ENCODE measurements at places on chromosomes 3 and 15.
A peak's percentile ranks its signal among the peaks of the same experiment; 100 is the strongest.

DNA sequence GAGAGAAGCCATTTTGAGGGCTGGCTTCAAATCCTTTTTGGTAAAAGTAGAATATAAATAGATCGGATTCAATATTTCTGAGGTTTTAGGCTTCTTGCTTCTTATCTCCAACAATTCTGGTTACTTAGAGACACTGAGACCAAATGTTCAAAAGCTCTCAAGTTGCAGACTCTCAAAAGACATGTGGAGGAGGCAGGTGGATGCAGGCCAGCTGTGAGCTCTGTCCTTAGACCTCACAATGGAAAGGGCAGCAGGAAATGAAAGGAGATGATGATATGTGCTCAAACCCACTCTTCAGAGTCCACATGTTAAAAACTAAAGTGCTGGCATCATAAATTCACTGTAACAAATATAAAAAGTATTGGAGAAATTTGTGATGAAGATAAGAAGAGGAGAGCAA, 424.9 kb upstream of the ALCAM start:
- peak; percentile 51 for DNase-seq

DNA sequence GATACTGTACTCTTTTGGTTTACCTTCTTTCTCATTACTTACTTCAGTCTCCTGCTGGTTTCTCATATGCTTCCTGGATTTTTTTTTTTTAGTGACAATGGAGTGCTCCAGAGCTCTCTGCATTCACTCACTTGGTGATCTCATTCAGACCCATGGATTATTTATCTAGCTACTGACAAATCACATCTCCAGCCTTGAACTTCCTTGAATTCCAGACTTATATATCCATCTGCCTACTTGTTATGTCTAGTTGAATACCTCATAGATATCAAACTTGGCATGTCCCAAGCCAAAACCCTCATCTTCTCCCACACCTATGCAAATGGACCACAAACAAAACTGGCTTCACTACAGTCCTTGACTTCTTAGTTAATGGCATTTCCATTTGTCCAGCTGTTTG, 234.7 kb upstream of the ZPLD1 start:
- DNase-seq: no peak

DNA sequence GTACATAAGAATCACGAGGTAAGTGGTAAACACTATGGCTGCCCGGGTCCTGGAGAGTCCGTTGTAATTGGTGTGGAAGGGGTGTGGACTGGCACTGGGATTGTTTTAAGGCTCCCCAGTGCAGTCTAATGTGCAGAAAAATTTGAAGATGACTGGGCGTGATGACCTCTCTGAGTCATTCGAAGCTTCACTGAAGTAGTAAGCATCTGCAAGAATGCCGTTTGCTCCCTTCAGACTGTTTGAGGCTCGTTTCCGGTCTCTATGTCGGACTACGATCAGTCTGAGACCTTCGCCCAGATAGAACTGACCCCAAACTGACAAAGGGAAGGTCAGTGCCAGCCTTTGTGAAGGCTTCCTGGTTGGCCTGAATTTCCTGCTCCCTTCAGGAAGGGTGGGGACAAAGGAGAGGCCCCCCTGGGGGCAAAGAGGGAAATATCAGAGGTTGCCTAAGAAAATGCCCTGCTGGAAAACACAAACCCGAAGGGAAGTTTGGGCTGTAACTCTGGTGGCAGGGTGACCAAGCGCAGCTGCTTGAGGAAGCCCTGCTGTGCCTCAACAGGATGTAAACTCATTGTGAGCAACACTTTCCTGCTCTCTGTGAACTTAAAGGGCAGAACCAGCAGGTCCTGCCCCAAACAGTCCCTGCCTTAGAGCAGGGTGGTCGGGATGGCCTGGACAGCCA, 34.6 kb downstream of the BTD start:
- no peak for DNase-seq

DNA sequence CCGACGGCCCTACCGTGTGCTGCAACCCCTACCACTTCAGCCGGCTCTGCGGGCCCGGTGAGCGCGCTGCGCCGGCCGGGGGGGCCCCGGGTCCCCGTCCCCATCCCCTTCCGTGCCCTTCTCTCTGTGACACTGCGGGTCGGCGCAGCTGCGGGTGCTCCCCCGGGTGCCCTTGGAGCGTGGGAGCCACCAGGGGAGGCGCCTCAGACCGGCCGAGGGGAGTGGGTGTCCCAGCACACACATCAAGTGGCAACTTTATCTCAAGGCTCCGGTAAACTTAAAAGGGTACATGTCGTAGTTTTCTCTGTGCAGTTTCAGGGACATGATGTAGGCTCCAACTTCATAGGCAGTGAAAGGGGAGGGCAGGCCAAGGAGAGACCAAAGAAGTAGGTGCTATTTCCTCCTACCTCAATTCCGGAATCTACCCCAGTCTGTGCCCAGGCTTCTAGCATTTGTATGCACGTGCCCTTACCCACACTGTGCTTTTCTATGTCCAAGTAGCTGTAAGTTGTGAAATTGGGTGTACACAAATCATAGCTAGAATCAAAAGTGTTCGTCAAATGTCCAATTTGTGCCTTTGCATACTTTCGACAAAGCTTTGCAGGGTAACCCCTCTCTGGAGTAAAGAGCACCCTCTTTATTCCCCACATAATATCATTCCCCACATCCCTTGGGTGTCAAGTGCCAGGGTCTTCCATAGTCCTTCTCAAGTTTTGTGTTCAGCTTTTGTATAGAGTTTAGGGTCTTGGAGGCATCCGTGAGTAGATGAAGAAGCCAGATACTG, 2.2 kb downstream of the SMAD6 start:
- no peak for DNase-seq

GRCh38 chr3:48655606-48656005, 7.1 kb downstream of the CELSR3 start:
- DNase-seq: no peak

DNA sequence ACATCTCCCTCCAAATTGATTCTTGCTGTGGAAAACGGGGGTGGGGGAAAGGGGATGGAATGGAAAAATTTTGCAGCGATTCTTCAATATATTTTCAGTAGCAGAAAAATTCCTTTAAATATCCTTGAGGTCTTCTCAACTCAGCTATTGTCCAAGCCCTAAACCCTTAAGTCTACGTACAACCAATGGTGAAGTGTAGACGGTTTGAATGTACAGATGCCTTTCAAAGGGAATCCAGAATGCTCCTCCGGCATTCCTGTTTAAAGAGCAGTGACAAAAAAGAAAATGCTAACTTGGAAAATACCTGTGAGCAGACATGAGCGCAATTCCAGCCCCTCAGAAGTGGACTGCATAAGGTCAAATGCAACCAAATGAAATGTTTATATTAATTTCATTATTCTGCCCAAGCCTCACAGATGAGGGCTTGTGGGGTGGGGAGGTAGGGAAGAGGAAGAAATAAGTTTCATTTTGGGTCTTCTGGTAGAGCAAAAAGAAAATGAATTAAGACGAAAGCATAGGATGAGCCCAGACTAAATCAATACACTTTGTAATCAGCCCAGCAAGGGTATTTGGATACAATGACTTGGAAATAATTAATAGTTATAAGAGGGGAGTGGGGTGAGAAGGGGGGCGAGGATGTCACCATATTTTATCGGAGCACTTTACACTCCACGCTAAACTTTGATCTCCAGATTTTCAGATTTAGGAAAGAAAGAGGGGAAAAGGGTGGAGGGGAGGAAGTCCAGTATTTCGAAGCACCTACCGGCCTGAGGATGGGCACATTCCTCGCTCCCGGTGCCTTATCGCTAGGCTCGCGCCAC, 2.7 kb downstream of the FOXP1 start:
- no peak for DNase-seq

DNA sequence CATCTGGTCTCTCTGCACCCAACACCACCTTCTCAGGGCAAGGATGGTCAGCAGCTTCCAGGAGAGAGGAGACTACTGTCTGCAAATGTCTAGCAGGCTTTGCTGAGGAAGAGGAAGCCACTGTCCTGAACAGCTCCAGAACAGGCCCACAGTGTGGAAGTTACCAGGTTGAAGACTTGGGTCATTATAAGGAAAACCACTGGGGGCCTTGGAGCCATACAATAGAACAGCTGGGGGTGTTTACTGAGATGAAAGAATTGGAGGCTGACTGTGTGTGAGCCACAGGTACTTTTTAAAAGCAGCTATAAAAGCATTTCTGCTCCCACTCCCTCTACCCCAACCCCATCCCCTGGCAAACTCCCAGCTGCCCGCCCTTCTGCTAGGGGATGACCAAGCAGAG, 24.2 kb downstream of the SRGAP3 start:
- no peak for DNase-seq

DNA sequence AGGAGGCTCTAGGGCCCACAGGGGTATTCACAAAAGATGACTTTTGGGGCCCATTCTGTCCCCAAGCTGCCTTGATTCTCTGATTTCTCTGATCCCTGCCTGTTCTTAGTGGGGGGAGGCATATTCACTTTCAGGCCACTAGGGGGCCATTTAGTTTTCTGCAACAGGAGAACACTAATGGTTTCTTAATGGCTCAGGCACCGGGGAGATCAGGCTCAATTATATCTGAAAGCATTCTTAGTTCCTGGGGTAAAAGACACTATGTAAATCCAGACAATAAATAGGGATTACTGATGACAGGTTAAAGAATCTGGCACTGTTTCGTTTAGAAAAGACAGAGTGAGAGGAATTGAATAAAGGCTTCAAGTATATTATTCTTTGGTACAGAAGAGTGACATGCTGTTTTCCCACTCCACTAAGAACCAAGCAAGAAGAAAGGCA, 2.5 kb upstream of the INAFM2 start:
- no peak for DNase-seq

- DNase-seq: no peak
Observed at GRCh38 chr3:186151077-186151971, 42.4 kb upstream of the ETV5 start.

DNA sequence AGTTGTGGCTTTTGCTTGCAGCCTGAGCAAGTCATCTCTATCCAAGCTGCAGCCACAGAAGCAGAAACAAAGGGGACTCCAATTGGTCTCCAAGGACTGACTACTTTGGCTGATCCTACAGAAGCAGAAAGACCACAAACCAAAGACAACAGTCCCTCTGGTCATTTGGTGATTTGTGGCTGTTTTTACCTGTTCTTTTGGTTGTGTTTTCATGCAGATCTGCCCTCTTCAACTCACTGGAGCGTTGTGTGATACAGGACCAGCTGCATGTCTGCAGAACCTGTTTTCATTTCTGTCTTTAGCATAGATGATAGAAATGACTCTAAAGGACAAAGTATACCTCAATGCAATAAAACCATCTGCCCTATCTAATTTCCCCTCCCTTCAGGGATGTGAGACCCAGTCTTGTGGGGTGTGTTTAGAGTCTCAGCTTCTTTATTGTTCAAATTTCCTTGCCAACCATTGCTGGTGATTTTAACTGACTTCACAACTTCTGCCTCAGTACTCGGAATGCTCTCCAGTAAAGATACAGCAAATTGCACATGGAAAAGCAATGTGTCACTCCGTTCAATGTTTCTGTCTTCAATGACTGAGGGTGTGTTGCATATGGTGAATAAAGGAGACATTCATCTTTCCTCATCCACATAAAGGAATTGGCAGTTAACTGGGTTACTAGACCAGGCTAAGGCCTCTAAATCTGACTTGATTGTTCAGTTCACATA, 48.9 kb upstream of the SLC7A14 start:
- DNase-seq: no peak

GRCh38 chr3:64095802-64096201, 72.5 kb upstream of the PSMD6 start:
- no peak for DNase-seq

GRCh38 chr3:11643201-11643603, 513 bp downstream of the VGLL4 start:
- DNase-seq: no peak

GRCh38 chr15:56227306-56227705, 16.4 kb downstream of the RFX7 start:
- DNase-seq: no peak

DNA sequence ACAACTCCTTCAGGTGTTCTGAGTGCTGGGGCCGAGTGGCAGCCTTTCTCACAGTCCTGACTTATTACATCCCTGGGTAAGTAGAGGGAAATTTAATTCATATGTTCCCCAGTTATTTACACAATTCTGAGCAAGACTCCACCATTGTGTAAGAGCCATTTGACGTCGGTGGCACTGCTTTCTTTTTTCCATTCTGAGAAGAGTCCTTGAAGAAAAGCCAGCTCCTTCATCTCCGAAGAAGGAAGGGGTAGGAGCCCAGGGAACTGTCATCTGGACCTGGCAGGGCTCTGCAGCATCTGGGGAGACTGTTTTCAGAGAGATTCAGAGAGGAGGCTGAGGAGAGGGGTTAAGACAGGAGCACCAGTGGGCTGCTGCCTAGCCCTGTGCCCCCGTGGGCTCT, 22.6 kb upstream of the MASP1 start:
- no peak for DNase-seq

- DNase-seq: no peak
Observed at GRCh38 chr15:76865548-76865991, 39.6 kb downstream of the SCAPER start.

GRCh38 chr3:77407441-77407840, 367.5 kb downstream of the ROBO2 start:
- DNase-seq: no peak

DNA sequence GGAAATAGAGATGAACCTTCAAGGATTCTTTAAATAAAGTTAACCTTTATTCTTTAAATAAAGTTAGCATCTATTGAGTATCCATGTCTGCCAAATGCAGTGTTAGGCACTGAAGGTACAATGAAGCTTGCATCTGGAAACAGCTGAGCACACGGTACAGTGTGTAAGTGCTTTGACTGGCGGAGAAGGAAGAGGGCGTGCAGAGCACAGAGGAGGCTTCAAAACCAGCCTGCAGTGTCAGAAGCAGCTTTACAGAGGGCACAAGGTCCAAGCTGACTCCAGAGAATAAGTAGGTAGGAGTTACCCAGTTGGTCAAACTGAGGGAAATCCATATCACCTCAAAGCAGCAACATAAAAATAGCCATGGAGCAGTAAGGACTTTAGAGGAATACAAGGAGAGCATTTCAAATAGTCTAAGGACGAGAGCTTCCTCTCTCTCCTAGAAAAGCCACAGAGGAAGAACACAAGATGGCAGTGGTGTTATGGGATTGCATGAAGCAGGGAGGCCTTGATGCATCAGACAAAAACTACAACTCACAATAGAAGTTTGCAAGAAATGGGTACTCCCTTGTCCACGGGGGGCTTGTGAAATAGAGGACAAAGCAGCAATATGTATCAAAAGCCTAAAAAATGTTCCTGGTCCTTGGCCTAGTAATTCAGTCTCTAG, 60.3 kb upstream of the PPP2R3A start:
- no peak for DNase-seq

- DNase-seq: peak; percentile 17
Observed at GRCh38 chr15:45458746-45459403, 63.7 kb downstream of the SLC30A4 start.
